ENCODE measurements at places on chromosomes 6 and 20.

- no peak for DNase-seq
Measured at GRCh38 chr20:50596694-50597021, 86.5 kb downstream of the PTPN1 start.

GRCh38 chr6:18186033-18186432 is 30.8 kb downstream of the KDM1B start:
- no peak for DNase-seq

- no peak for DNase-seq
Measured at GRCh38 chr20:1212607-1213396, 9.5 kb downstream of the C20orf202 start.

GRCh38 chr20:58740356-58741308 is 48.0 kb downstream of the NPEPL1 start:
- no peak for DNase-seq

DNA sequence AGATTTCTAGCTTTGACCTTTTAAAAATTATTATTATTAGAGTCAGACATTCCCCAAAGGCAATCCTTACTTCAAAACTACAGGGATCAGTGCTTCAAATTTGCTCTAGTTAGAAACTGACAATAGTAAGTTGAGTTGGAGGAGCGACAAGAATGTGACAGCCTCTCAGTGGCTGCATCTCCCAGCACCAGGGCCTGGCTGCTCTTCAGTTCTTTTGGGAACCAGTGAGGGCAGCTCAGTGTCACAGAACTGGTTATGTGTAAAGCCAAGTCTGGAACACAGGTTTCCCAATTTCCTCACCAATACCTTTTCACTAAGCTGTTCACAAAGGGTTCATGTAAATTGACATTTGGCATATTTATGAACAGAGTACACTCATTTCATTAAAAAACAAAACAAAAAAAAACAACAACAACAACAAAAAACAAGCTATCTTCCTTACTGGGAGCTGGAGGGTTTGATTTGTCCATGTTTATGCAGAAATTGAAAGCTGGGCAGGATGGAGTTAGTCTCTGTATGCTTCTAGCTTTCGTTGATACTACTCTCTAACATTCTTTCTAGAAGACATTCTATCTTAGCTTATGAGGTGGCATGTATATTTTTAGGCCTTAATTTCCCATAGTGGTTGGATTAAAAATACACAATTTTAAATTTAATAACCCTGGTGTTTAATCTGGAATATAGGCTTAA is 95.0 kb downstream of the SAMD5 start:
- no peak for DNase-seq

GRCh38 chr20:5913166-5913565 is 37.2 kb downstream of the TRMT6 start:
- no peak for DNase-seq

GRCh38 chr20:55964790-55965189 is 40.5 kb downstream of the CBLN4 start:
- DNase-seq: no peak

DNA sequence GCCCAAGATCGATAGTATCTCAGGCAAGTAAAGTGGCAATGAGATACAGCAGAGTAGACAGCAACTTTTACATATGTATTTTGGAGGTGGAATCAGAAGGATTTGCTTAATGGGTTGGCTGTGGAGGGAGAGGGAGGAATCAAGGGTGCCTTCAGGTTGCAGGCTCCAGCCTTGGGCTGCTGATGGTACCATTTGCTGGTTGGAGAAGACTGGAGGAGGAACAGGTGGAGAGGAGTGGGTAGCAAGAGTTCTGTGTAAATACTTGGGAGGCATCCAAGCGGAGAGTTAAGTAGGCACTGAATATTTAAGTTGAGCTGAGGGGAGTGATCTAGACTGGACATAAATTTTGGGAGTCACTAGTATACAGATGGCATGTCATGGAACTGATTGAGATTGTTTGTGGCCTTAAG is 5.2 kb downstream of the BICRAL start:
- DNase-seq: no peak

DNA sequence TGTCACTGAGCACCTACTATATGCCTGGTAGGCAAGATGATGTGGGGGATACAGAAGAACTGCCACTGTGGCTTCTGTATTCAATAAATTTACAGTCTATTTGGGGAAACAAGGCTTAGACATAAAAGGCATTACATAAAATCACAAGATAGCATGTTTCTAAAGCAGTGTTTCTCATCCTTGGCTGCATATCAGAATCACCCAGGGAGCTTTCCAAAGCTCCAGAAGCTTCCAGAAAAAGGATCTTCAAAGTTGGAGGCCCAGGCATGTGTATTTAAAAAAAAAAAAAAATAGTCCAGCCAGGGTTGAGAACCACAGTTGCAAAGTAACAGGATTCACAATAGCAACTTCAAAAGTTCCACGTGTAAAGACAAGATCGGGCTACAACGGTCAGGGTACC is 112.4 kb upstream of the SPACA1 start:
- no peak for DNase-seq

DNA sequence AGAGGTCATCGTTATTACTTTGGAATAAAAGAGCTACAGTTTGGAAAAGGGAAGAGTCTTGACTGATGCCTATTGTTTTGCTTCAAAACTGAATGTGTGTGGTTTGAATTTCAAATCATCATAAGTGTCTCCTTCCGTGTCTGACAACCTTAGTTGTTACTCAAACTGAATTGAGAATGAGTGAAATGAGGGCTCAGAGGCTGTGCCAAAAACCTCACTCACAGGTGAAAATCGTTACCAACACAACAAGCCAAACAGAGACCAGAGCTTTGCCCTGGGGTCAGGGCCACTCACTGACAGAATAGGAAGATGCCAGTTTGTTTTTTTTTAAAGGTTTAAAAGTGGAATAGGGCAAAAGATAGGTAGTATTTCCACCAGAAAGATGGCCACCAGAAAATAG is 15.2 kb upstream of the SIRT5 start:
- DNase-seq: no peak

DNA sequence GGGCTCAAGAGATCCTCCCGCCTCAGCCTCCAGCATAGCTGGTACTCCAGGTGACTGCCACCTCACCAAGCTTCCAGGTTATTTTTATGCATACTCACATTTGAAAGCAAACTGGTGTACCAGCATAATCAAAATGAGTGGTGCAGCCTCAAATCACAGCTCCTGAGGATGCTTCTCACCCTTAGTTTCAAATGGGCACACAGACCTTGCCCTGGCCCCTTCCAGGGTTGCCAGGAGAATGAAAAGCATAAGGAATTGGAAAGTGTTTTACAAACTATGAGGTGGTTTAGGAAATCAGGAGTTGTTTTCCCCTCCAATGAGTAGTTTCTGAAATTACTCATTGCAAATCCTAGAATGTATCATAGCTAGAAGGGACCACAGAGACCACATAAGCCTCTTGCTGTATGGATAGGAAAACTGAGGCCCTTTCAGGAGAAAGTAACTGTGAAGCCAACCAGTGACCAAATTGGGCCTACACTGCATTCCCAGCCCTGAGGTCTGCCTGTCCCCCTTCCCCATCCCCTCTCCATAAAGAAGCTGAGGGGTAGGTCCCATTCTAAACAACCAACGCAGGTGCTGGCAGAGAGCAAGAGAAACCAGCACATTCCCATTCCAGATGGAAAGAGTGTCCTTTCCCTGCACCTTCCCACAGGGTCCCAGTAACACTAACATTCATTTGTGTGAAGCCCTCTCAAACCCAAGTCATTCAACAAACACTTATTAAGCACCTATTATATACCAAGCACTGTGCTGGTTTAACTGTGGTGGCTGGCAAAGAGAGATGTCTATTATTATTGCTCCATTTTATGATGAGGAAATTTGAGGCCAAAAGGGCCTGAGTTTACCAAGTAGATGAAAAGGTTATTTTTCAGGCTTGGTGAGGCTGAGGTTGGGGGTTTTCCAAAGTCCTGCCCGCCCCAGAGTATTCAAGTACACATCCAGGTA is 2.1 kb upstream of the E2F1 start:
- DNase-seq: no peak

DNA sequence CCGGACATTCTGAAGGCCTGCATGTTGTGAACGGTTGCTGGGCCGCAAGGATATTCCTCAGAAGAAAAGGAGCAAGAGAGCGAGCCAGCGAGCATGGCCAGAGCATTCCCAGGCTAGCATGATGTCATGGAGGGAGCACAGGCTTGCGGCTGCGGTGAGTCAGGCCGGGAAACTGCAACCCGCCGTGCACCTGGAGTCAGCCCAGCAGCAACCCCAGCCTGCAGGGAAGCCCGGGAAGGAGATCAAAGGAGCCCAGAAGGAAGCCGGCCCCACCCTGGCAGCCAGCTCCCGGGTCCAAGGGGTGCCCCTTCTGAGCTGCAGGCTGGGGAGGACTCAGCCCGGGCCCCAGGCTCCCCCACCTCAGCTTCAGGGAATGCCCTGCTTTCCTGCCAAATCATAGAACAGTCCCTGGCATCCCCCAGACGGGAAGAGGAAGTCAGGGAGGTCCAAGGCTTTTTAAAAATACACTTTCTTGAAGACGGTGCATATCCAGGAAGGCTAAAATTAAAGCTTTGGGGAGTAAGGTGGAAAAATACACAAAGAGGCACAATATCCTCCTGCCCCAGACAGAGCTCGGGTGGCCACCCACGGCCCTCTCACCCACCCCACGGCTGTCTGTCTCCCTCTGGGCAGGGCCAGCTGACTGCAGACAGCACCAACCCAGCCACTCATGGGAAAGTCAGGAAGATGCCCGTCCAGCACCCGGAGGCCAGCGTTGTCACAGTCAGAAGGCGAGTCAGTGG is 53.7 kb downstream of the BMP7 start:
- DNase-seq: no peak

Data from HS-27A (cell line).